ENCODE measurements at places on chromosomes 1 and 21.

DNA sequence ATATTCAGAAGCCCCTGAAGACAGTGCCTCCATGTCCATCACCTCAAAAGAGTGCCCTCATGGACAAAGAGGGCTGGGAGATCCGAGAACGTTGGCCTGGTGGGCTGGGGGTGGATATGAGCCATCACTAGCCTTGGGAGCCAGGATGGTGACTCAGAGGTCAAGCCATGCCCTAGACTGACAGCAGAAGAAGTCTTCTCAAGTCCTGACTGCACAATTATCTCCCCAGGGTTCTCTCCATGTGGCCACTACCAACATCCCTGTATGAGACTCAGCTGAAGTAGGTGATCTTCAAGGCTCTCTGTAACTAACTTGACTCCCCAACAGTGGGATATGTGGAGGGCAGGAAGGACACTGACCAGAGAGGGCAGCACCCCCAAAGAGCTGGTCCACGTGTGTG is 7.1 kb upstream of the USF1 start:
- DNase-seq: no peak

GRCh38 chr1:204760350-204760749 is 74.8 kb upstream of the LRRN2 start:
- DNase-seq: no peak

GRCh38 chr1:189804352-189804751 is 673.3 kb downstream of the BRINP3 start:
- DNase-seq: no peak

DNA sequence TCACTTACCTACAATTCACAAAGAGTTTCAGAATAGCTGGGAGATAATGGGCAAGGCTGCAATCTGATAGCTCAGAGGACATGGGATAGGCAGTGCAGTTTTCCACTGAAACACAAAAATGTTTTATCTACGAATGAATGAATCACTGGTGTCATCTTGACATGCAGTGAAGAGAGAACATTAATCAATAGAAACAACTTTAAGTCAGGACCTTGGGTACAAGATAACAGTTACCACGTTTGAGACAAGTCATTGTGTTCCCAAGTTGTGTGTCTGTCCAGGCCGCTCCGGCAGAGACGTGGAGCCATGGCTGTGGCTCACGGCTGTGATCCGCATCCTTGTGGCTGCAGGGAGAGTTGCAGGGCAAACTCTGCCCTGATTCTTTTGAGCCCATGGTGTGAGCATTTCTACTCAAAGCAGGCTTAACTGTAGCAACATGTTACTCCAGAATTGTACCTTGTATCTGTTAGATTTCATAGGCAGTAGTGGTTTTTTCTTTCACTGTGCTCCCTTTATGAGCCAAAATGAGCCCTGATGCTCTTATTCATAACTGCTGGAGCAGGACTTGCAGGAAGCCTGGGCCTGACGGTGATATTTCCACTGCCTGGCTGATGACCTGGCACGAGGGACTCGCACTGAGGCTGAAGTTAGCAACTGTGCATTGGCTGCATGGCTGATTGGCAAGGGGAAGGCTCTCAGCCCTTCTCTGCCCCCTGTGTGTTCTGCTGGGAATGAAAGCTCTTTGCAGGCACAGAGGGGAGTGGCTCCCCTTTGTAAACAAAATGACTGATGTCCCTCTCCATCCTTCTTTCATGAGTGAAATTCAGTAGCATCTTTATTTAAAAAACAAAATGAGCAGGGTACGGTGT is 465.2 kb downstream of the AJAP1 start:
- no peak for DNase-seq

- no peak for DNase-seq
These were observed 160.2 kb downstream of the DHRS3 start for GRCh38 chr1:12457771-12458170.

- DNase-seq: no peak
These were observed 294.5 kb upstream of the NRIP1 start for GRCh38 chr21:15359251-15359650.

GRCh38 chr1:116585886-116586285 is 15.1 kb upstream of the CD58 start:
- no peak for DNase-seq
